NCI-H187 treated with DMSO at 0.1 percent for 48 hours (cell line): ENCODE measurements at places on chromosomes 1 and 21.

GRCh38 chr1:29860056-29860455 lies 623.7 kb downstream of the PTPRU start:
- no peak for DNase-seq

- DNase-seq: no peak
Observed at GRCh38 chr1:216531263-216532239, 108.3 kb upstream of the USH2A start.

- DNase-seq: no peak
Observed at GRCh38 chr1:218078916-218079315, 206.2 kb upstream of the RRP15 start.

DNA sequence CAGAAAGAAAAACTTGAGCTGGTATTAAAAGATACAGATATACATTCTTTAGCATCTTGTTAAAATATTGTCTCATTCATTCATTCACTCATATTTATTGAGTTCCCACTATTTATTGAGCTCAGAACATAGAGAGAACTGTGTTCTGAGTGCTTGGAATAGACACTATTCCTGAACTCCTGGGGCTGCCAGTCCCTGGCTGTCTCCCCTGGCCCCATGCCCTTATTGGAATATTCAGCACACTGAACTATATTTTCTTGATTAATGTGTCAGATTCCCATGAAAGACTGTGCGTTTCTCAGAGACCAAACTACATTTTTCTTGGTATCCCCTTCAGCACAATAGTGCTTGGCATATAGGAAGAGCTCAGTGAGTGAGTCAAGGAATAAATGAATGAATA lies 44.0 kb upstream of the DAB1 start:
- no peak for DNase-seq

- DNase-seq: no peak
Observed at GRCh38 chr1:215526147-215526845, 40.8 kb upstream of the KCTD3 start.

DNA sequence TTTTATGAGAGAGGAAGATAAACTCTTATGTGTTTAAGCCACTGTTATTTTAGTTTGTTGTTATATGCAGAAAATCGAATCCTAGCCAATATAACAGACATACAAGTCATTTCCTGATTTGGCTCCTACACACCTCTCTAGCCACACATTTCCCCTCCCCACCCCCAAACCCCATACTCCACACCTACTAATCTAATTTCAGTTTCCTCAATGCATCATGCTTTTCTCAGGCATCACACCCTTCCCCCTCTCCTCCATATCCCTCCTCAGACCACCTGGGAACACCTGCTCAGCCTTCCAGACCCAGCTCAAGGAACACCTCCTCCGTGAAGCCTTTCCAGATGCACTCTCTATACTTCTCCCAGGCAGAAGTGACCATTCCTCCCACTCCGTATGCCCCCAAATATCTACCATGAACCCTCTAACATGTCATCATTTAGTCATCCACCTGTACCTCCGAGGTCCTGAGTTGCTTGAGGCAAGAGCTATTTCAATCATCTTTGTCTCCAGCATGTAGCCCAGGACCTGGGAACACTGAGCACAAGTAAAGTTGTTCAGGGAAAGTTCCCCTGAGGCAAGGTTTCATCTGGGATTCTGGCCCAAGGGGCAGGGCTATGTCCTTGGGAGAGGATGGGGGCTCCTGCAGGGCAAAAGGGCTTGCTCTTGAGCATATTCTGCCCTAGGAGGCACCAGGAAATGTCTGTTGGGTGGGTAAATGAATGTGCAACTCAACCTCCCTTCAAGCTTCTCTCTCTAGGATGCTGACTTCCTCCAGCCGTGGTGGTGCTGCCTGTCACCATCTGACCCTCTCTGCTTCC lies 126.8 kb downstream of the HIVEP3 start:
- DNase-seq: no peak

DNA sequence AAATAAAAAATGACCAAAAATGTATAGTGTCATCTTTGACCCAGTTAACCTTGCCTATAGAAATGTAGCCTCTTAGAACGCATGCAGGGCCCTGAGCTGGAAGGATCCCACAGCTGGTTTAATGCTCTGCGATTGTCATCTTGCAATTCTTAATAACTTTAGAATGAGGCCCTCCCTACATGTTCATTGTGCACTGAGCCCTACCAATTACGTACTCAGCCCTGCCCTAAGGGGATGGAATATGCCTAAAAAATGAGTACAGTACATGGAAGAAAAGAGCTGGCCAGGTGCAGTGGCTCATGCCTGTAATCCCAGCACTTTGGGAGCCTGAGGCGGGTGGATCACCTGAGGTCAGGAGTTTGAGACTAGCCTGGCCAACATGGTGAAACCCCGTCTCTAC lies 57.8 kb upstream of the BCAR3 start:
- no peak for DNase-seq

DNA sequence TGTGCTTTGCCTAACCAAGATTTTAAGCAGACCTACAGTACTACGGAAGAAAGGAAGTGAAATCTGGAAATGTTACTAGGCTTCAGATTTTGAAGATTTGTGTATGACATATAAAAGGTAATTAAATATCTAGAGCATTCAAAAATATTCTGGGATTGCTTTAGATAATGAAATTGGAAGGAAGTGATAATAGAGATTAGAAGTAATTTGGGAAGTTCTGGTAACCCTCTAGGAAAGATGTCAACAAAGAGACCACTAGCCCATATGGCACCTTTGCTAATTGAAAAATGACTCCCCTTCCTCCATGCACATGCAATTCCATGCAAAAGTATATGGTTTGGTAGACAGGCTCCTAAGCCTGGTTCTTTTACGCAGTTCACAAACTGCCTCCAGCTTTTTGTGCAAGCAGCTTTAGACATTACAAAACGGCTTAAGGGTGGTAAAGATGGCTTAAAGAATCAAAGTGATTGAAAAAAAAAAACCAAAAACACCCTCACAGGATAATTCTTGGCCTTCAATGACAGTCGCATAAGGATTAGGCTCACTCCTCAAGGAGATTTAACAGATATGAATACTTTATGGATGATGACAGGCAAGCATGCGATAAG lies 81.8 kb downstream of the LRRC7 start:
- no peak for DNase-seq
